ENCODE measurements at places on chromosomes 2 and 18. TPM values are rescaled to one million over a fixed set of nuclear protein-coding genes. Genes with fewer than 3 reads are reported as not detected.

PRSS56 gene
- not detected for total RNA-seq

DNA sequence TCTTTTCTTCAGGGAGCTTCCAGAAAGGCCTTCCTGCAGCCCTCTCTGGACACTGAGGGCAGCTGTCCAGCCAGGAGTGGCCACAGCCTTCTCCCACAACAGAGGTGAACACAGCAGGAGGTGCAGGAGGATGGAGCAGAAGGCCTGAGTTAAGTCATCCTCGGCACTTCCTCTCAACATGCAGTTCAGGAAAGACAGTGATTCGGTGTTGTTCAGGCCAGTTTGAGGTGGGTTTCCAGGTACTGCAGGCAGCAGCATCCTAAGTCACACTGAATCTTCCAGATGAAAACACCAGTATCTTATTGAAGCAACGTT is 225.3 kb upstream of the PXDN start:
- no peak for DNase-seq

GRCh38 chr18:58612315-58613055 is 16.4 kb downstream of the ALPK2 start:
- DNase-seq: no peak

AOX1 gene
- total RNA-seq: 57.4 TPM

DNA sequence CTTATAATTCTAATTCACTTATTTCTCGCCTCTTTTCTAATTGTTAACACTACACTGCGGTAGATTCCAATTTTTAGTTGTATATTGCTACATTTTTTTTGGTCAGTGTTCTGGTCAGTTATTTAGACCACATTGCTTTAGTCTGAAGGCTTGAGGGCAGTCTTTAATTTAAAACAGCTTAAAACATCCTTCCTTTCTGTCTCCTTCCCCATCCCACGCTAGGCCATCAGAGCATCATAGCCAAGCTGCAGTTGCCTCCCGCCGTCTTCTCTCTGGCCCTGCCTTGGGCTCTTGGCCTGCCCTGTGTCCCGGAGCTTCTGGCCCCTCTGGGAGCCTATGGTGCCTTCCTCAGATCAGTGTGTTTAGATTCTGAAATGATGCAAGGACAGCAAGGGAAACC is 52.6 kb upstream of the GLI2 start:
- no peak for DNase-seq

LCLAT1 gene
- 50.1 TPM for total RNA-seq

- peak; percentile 98 for DNase-seq
Measured at GRCh38 chr18:11857177-11857887, 6.1 kb downstream of the CHMP1B start.

Data from fibroblast of villous mesenchyme (primary cell).